CD4-positive, alpha-beta T cell treated with Interleukin-21 for 1 hour (primary cell): ENCODE measurements at places on chromosomes 1 and 21.

DNA sequence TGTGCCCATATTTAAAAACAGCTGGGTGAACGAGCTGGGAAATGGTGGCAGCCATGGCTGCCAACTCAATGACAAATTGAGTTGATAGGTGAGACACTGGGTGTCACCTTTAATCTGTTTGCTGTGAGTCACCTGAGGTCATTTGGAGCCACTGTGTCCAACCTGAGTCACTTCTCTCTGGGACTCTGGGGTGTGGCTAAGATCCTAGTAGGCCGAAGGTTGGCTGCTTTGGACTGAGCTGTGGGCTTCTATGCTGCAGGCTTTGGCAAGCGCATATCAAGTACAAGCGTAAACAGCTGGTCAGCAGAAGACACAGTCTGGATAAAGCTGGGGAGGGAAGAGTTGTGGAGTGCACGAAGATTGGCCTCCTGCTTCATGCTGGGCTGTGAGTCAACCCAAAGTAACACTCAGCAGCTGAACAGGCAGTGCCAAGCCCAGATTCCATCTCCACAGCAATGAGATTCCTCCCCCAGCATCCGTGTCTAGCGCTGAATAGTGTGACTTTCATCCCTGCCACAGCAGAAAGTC is 24.0 kb downstream of the TEX35 start:
- DNase-seq: no peak

GRCh38 chr21:44858291-44858690 is 15.2 kb downstream of the PTTG1IP start:
- no peak for DNase-seq

DNA sequence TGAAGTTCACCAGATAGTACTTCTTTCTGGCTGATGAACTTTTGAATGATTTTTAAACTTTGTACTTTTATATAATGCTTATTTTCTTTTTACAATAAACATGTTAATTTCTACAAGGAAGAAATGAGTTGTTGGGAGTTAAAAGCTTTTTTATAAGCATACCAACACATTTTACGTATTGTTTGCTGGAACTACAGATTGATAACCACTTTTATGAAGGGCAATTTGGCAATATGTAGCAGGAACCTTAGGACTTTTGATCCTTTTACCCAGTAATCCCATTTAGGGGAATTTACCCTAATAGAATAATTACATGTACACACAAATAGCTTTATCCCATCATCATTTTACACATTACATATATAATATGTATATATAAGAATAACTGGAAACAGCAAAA is 16.3 kb downstream of the PRPF38A start:
- DNase-seq: no peak

DNA sequence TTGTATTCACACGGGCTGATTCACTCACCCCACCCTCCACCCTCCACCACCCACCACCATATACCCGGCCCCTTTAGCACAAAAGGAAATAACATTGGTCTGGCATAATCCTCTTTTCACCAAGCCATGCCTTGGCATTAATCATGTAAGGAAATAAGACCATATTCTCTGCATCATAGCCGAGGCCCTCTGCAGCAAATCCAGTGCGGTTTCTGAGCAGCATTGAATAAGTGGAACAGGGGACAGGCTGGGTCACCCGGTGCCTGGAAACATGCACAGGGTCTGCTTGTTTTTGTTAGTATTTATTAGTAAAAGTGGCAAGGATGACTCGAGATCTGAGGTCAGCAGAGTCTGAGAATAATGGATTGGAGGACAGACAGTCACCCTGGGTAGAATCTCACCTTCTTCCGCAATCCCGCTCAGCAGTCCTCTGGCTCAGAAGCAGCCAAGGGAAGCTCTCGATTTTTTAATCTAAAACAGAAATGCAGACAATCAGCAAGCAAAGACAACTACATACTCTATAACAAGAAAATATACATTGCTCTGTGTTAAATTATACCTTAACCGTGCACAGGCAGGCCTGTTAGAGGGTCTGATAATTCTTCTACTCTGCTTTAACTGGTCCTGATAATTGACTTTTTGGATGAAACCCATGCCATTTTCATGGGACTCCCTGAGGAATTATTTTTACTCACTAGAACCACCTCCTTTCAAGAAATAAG is 52.4 kb upstream of the CDC42BPA start:
- DNase-seq: no peak

DNA sequence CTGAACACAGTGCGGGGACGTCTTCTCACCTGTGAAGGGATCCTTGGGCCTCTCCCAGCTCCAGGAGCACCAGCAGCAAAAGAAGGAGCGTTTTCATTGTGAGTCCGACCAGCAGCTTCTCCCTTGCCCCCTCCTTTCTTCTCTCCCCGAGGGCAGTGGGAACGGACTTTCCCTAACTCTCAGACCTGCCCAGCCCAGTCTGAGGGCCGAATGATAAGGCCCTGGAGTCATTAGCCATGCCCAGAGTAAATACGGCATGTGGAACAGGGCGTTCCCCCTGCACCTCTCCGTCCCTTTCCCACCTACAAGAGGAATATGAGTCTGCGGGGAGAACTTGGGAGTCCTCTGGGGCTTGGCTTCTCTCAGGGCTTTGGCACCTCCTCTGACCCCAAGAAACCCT is at the start of gene CTSE:
Gene CTSE, minus strand, starts transcription at position 201 of the 400 bp plus-strand sequence. Its CDS starts 104 bp downstream, at position 97.
- no peak for DNase-seq

DNA sequence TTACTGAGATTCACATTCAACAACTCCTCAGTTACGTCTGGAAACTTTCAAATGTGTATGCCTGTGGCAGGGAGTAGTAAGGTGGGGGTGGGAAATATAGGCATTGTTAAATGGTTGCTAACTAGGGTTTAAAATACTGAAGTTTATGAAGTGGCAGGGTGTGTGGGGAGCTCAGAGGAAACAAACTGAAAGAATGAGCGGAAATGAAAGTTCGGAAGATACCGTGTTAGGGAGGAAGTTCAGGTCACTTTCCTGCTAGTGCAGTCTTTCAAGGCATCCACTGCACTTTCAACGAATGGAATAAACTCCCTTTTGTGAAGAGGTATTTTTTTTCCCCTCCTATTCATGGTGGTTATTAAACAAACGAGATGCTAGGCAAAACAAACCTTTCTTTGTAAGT is 19.7 kb downstream of the SYNJ1 start:
- no peak for DNase-seq

DNA sequence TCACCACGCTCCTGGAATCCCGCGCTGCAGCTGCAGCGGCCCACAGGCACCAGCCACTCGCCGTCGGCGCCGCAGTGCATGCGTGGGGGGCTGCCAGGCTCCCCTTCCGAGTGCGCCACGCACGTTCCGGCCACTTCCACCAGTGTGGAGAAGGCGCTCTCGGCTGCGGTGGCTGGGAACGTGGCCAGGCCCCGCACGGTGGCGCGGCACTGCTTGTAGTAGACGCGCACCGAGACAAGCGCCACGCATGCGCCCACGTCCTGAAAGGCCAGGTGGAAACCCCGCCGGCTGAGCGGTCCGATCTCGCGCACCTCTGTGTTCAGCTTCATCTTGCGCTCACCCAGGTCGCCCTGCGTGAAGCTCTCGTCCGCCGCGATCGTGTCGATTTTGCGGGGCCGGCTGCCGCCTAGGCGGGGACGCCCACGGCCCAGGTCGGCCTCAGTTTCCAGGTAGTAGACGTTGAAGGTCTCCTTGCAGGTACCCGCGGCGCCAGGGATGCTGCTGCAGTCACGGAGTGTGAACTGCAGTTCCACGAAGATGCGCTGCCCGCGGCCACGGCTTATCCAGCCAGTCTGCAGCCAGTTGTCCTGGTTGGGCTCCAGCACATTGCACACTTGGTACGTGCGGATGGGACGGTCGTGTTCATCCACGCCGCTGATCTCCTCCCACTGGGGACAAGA is 3.4 kb downstream of the EPHA10 start:
- no peak for DNase-seq

GRCh38 chr1:33898881-33899280 is 35.0 kb downstream of the HMGB4 start:
- DNase-seq: no peak

DNA sequence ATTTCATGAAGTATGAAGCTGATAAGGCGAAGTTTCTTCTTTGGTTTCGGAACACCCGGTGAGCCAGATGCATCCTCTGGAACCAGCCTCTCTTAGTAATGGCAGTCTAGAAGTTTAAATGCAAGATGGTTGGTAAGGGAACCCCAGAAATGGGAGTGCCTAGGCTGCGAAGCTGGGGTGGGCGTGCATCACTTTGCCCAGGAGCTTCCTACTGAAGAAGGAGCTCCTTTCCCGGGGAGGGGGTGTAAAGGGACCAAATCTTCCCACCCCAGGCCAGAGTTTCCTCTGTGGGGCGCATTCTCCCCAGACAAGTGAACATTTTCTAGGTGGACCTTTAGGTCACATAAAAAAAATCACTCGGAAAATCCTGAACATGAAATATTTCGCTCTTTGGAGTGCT is 4.4 kb downstream of the TFF2 start:
- DNase-seq: no peak

DNA sequence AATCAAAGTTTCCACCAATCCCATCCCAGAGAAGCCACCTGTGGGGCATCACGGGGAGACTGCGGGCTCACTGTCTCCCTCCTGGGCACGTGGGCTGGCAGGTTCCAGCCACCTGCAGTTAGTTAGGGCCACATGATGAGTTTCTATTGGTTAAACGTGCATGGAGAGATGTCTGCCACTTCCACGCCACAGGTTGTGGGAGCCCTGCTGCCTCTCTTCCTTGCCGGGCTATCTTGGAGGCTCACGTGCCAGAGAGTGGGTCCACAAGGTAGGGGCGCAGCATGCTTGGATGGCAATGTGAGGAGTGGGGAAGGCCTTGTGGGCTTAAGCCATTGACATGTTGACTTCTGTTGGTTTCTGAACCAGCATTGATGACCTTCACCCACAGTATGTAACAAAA is 3.5 kb downstream of the KRTAP10-7 start:
- no peak for DNase-seq

- DNase-seq: no peak
Measured at GRCh38 chr1:161267321-161267720, 8.8 kb downstream of the PCP4L1 start.

- no peak for DNase-seq
Measured at GRCh38 chr1:7535934-7536878, 234.9 kb upstream of the VAMP3 start.

- no peak for DNase-seq
Measured at GRCh38 chr1:40750451-40750908, 33.1 kb upstream of the KCNQ4 start.

- DNase-seq: no peak
Measured at GRCh38 chr21:31201548-31201947, 142.5 kb downstream of the TIAM1 start.

GRCh38 chr1:152356736-152357135 is 3.1 kb downstream of the FLG2 start:
- no peak for DNase-seq

- DNase-seq: no peak
Measured at GRCh38 chr1:165152727-165153126, 203.8 kb downstream of the LMX1A start.

DNA sequence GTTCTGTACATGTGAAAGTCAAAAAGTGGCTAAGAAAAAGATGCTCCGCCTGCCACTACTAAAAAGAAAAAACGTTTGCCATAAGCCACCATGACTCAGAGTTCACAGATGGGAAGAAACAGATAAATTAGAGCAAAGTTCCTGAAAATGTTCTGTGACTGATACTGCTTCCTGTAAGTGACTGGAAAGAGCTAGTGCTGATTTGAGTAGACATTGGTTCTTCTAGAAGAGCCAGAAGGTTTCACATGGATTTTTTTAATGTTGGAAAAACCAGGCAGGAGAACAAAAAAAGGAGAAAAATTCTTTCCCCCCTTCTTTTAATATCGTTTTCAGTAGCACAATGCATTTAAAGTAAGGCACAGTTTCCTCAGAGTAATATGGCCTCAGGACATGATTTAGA is 221.4 kb downstream of the HLX start:
- DNase-seq: no peak
